ENCODE measurements at places on chromosomes 4 and X.

- no peak for DNase-seq
Observed at GRCh38 chr4:6017030-6017429, 1.2 kb downstream of the C4orf50 start.

GRCh38 chr4:1770245-1770644 lies 22.8 kb upstream of the FGFR3 start:
- DNase-seq: no peak

DNA sequence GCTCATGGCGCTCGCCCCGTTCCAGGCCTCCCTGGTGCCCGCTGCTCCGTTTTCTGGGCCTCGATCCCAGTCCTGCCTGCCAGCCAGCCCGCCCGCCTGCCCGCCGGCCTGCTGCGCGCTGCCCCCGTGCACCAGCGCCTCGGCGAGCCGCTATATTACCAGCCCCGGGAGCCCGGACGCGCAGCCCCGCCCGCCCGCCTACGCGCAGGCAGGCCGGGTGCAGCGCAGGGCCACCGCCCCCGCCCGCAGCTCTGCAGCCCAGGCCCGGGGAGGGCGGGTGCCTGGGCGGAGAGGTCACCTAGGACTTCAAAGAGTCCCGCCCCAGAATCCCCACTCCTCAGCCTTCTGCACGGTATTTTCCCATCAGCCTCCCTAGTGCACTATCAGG lies at the start of gene MAOB:
MAOB (minus strand) TSS at position 157 of the 388 bp plus-strand sequence; CDS start at position 6, 151 bp downstream.
- DNase-seq: no peak

GRCh38 chr4:72468904-72469502 lies 100.0 kb downstream of the ADAMTS3 start:
- DNase-seq: peak; percentile 22

- no peak for DNase-seq
Observed at GRCh38 chr4:42806303-42806835, 86.1 kb upstream of the GRXCR1 start.

Data from Jurkat, Clone E6-1 (cell line).